ENCODE measurements at places on chromosomes 1 and 21.

DNA sequence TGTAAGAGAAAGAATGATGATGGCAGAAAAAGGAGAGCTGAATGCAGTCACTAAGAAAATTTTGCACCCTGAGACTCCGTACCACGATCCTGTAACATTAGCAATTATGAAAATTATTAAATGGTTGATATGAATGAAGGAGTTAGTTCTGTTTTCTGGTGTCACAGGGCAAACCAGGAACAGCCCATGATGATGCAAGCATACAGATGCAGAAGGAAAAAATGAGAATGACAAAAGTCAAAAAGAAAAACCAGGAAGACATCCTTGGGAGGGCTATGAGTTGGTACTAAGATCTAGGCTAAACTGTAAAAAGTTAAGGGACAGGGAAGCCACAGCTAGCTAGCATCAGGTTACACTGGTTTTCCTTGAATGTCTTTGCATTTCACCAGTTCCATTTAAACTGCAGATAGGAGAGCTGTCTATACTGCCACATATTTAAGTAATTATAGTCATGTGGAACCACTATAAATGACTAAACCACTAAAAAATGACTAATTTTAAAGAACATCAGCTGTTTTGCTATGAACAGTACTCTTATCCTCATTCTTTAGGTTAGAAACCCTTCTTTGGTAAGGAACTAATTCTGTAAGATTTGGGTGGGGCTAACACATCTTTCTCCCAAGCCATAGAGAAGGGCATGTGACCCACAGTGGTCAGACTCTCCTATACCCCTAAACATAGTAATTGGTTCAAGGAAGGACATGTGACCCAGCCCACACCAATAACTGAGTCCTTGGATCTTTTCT, 11.4 kb downstream of the DOCK7 start:
- DNase-seq = no peak

DNA sequence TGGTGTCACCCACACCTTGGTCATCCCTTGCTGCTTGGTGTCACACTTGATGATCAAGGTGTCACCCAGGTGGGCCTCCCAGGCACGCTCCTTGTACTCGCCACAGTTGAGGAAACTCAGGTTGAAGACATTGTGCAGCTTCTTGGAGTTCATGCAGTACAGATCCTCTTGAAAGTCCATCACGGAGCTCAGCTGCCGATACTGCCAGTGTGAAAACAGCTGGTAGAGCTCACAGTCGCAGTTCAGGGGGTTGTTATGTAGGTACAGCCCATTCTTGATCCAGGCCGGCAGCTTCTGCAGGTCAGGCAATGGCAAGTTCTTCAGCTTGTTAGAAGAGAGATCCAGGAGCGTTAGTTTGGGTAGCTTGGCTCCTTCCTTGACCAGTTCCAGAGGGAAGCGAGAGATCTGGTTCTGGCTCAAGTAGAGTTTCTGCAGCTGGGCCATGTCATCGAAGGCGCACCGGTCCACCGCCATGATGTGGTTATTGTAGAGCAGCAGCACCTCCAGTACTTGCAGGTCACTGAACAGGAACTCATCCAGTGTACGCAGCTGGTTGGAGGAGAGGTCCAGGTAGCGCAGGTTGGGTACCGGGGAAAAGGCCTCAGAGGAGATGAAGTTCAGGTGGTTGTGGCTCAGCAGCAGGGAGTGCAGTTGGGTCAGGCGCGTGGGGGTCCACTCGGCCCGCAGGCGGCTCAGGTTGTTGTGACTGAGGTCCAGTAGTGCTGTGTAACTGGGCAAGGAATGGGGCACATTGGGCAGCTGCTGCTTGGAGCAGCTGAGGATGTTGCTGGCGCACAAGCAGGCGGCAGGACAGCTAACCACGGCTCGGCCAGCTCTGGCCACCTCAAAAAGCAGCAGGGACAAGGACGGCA, 1.3 kb downstream of the AMIGO1 start:
- DNase-seq = no peak

DNA sequence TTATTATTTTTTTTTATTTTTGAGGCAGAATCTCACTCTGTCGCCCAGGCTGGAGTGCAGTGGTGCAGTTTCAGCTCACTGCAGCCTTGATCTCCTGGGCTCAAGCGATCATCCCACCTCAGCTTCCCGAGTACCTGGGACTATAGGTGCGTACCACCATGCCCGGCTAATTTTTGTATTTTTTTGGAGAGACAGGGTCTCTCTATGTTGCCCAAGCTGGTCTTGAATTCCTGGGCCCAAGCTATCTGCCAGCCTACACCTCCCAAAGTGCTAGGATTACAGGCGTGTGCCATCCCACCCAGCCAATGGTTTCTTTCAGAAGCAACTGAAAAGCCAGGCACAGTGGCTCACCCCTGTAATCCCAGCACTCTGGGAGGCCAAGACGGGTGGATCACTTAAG, 2.3 kb downstream of the KRTCAP2 start:
- no peak for DNase-seq

DNA sequence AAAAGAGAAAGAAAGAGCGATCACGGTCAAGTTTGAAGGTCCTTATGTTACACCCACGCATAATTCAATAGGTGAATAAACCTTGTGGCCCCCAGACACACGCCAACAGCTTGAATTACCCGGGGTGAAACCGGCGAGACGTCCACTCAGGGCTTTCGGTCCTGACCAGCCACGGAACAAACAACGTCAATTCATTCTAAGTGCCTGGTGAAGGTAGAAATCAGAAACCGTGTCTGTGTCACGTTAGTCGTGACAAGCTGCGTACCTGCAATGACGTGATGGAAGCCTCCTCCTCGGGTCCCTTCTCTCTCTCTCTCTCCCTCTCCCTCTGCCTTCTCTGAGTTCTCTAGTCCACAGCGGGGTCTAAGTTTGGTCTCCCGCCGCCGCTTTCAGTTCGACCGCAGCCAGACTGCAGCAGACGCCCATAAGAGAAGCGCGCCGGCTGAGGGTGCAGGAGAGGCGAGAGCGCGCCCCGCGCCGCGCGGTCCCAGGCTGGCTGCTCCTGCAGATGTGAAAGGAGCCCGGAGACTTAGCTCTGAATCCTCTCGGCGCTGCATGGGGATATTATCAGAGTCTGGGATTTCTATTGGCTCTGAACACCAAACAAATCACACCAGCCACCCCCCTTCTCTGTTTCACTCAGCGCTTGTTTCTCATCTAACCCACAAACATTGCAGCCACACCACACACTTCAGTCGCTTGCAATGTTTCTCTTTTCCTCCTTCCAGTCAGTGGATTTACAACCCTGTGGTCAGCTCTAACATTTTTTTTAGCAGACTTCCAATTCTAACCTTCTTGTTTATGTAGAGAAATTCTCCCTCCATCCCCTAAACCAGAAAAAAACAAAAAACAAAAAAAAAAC, at the start of gene GREM2:
TSS of gene GREM2 (minus strand) at position 537 of the 862 bp plus-strand sequence. CDS start 118,680 bp downstream, outside the sequence.
- DNase-seq = peak; percentile 3

DNA sequence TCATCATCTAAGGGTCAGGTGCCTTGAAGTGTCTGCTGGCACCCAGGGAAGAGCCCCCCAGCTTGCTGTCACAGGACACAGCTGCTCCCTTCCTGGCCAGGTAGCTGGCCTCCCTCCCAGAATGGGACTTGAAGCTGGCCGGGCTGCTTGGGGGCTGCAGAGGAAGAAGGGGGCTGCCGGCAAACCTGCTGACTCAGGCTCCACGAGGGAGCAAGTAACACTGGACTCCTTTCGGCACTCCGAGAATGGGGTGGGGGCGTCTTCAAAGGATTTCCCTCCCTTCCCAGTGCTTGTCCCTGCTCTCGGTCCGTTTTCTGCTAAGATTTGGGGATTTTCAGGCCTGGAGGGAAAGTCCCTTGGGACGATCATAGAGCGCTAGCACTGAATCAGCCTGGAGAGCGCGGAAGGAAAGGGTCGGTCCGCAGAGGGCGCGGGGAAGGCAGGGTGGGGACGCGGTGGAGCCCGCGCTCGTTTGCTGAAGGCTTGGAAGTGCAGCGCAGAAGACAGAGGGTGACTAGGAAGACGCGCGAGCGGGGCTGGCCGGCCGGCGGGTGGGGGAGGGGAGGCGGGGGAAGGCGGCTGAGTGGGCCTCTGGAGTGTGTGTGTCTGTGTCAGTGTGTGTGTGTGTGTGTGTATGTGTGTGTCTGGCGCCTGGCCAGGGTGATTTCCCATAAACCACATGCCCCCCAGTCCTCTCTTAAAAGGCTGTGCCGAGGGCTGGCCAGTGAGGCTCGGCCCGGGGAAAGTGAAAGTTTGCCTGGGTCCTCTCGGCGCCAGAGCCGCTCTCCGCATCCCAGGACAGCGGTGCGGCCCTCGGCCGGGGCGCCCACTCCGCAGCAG, at the start of gene CSF1:
TSS of gene CSF1 (plus strand) at position 727 of the 840 bp plus-strand sequence. CDS start 175 bp downstream, outside the sequence.
- peak; percentile 71 for DNase-seq

DNA sequence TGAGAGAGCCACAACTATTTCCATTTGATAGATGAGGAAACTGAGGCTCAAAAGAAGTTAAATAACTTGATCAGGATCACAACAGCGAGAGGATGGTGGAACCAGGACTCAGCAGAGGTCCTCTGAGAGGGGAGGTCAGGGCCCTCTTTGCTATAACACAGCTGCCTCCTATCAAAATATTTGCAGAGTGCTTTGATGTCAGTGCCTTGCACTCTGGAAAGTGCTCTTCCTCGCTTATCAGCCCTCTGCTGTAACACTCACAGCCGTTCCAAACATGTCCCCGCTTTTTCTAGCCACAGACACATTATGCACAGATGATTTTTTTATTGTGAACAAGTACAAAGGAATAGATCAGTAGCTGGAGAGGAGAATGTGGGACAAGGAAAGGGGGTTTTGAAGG, 71.8 kb upstream of the ARHGAP29 start:
- DNase-seq = no peak

DNA sequence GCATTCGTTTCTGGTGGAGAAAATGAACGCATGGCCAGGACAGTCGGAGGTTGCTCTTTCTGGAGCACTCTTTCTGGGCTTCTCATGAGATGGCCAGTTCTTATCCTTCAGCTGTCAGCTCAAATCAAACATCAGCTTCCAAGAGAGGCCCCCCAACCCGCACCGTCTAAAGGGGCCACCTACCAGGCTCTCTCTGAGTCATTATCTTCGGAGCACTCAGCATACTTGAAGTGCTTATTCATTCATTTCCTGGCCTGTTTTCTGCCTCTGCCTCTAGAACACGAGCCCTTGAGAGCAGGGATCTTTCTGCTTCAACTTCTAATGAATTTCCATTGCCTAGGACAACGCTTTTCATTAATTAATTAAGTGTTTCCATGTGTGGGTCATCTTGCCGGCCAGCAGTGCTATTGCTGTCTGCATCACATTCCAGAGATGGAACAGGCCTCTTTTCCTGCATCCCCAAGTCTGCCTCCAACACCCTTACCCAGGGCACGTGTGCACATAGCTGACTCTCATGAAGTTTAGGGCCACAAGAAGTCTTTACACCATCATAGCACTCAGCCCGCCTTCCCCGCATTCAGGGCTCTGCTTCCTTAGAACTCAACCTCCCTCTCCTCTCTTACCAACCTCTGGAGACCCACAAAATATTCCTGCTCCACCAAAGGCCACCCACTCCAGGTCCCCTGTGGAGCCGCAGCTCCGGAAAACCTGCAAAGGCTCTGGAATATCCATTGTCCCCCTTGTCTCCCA, 52.1 kb upstream of the LAPTM5 start:
- no peak for DNase-seq
